ENCODE measurements at places on chromosomes 11 and 22.

- no peak for DNase-seq
Observed at GRCh38 chr11:82267186-82267585, 466.5 kb downstream of the FAM181B start.

DNA sequence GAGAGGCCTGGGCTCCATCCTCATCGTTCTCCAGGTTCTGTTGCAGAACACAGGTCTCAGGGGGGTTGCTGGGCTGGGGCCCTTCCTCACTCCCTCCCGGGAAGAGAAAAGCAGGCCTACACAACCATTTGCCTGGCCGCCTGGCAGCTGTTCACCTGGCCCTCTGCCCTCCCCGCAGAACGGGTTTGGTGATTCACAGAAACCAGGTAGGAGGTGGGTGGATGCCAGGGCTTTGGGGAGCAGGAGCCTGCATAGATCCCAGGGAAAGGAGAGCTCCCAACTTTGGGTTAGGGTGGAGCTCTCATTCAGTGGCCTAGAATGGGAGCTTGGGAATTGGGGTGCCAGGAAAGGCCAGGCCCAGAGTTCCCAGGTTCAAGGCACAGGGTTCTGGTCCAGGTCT lies 995 bp downstream of the TMEM134 start:
- DNase-seq: no peak

DNA sequence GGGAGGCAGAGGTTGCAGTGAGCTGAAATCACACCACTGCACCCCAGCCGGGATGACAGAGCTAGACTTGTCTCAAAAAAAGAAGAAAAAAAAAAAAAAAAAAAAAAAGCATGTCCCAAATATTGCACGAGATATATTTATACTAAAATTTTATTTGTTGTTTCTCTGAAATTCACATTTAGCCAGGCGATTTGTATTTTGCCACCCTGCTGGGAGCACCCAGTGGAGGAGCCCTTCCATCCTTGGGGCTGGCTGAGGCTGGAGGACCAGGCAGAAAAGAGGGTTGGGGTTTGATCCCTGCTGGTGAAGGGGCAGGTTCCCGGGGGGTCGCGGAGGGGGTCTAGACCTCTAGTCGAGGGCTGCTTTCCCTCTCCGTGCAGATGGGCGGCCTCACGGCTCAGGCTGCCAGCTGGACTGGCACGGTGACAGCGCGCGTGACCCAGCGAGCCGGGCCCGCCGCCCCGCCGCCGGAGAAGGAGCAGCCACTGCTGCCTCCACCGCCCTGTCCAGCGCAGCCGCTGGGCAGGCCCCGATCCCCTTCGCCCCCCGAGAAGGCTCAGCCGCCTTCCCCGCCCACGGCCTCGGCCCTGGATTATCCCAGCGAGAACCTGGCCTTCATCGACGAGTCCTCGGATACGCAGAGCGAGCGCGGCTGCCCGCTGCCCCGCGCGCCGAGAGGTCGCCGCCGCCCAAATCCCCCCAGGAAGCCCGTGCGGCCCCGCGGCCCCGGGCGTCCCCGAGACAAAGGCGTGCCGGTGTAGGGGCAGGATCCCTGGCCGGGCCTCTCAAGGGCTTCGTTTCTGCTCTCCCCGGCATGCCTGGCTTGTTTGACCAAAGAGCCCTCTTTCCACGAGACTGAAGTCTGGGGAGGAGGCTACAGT lies 952 bp upstream of the CATSPERZ start:
- DNase-seq: no peak

DNA sequence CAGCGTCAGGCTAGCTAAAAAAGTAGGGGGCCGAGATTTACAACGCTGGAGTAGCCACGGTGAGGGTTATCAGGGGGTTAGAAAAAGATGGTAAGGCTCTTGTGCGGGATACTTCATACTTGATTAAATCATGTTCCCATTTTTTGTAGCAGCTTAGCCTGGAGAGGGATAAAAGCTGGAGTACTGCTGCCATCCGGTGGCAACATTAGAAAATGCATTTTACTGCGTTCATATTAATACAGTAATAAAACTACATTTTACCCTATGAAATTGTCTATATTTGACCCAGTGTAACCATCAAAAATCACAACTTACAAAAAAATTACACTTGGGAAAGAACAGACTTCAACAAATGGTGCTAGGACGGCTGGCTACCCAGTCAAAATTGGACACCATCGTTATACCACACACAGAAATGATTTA lies 17.3 kb downstream of the RPUSD4 start:
- DNase-seq: no peak

GRCh38 chr11:125512106-125512505 lies 16.0 kb upstream of the FEZ1 start:
- DNase-seq: no peak

DNA sequence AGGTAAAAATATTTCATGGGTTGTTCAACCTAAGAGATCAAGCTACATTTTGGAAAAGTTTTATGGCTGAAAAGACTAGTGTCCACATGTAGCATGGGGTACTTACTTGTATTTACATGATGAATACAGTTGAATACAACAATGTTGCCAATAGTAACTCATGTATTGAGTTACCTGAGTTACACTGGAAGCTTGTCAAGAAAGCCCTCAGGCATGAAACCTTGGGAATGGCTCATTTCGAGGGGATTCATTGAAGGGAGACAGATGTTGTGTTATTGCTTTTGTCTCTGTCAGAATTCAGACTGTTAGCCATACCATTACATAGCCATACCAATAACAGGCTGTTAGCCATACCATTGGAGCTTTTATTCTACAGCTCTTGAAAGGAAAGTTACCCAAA lies 9.2 kb downstream of the OR51F2 start:
- no peak for DNase-seq

GRCh38 chr11:117669616-117670015 lies 127.4 kb downstream of the DSCAML1 start:
- DNase-seq: no peak

DNA sequence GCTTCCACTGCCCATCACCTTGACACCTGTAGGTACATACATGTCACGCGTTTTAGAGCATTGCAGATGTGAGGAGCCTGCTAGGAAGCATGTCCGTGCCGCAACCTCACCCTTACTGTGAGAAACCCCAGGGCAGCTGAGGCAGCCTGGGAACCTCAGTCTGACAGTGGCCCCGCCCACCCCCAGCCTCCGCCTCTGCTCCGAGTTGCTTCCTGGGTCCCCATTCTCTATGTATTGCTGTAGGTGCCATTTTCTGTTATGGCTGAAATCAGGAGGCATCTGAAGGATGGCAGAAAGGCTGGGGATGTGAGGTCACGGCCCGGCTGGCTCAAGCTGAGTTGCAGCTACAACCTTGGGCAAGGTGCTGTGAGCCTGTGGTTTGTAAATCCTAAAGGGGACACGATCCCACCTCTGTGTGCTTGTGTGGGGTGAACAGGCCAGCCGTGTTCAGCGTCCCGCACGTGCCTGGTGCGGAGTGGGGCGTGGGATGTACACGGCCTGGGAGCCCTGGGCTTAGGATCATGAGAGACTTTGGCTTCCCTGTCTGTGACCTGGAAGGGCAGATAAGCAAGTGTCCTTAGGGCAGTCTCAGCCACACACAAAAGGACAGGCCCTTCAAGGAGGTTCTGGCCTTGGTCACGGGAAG lies 102.7 kb downstream of the PHF21B start:
- no peak for DNase-seq

GRCh38 chr11:75100314-75100713 lies 3.6 kb upstream of the OR2AT4 start:
- DNase-seq: no peak

- no peak for DNase-seq
Observed at GRCh38 chr22:45742866-45743450, 71.3 kb downstream of the ATXN10 start.

GRCh38 chr22:37283393-37283937 lies 1.2 kb downstream of the CYTH4 start:
- no peak for DNase-seq

GRCh38 chr22:30036656-30037055 lies 43.6 kb upstream of the HORMAD2 start:
- no peak for DNase-seq

- no peak for DNase-seq
Observed at GRCh38 chr11:133618544-133618943, 86.2 kb upstream of the OPCML start.

GRCh38 chr11:102385085-102386007 lies 38.3 kb downstream of the BIRC2 start:
- DNase-seq: no peak

DNA sequence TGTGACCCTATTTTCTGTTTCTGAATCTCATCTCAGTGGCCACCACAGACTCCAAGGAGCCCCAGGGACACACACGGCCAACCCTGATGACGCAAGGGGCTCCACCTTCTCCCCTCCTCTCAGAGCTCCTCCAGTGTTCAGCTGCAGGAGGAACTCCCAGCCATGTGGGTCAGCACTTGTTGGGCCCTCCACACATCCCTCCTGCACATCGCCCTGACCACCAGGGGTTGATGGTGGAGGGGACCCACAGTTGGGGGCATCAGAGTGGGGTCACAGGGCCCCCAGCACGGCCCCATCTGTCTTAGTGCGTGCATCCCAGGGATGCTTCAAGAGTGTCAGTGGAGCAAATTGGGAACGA lies 499.6 kb downstream of the BRD1 start:
- DNase-seq: no peak

DNA sequence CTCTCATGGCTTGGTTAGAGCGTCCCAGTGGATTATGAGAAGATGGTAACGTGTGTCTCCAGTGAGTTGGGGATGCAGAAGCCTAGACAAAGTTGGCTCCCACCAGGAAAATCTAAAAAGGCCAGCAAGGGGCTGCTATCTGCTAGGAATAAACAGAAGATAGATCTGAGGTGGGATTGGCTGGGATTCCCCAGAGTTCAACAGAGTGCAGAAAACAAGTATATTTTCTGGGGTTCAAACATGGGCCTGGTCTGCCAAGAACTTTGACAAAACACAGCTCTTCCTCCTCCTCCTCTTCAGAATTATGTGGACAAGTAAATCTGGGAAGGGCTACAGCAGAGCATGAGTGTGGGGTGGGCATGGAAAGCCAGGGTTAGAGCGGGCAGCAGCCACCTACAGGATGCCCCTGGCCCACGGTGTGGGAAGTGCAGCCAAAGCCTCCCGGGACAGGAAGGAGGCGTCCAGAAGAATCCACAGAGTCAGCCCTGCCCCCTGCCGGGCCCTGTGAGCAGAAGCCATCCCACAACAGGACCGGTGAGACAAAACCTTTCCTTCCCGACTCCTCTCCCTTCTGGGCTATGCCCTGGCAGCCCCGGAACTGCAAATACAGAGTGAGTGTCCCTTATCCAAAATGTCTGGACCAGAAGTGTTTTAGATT lies 67.1 kb downstream of the CD82 start:
- DNase-seq: no peak

DNA sequence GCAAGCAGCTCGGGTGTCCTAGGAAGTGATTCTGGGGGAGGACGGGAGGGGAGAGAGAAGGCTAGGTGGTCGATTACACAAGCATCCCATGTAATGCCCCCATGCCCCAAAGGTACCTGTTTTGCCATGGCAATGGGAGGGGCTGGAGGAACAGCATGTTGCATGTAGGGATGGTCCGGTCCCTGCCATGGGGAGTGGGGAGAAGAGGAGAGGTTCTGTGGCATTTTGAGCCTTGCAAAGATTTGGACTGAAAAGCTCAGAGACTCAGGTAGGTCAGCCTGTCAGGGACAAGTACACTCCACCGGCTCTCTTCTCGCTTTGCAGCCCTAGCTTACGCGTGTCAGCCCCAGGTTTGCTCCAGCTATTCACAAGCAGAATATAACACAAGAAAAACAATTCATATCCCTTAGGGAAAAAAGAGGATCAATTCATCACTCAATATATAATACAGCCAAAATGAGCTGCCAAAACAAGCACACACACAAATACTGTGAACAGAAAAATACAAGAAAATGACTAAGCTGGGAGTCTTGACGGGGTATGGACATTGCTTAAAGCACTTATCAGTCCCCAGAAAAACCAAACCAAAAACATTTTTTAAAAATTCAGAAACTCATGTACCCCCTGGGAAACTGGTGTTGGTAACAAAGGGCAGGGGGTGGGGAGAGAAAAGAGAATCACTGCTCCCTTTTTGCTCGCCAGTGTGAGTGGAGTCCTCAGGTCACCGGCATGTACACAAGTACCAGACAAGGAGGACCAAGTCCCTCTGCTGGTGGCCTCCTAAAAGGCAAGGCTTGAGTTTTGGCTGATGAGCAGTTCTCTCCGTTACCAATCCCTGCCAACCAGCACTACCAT lies 21.6 kb downstream of the APOL5 start:
- no peak for DNase-seq

GRCh38 chr11:112222303-112222702 lies 3.9 kb upstream of the PTS start:
- DNase-seq: no peak

GRCh38 chr11:131253656-131254151 lies 116.7 kb upstream of the NTM start:
- DNase-seq: no peak

DNA sequence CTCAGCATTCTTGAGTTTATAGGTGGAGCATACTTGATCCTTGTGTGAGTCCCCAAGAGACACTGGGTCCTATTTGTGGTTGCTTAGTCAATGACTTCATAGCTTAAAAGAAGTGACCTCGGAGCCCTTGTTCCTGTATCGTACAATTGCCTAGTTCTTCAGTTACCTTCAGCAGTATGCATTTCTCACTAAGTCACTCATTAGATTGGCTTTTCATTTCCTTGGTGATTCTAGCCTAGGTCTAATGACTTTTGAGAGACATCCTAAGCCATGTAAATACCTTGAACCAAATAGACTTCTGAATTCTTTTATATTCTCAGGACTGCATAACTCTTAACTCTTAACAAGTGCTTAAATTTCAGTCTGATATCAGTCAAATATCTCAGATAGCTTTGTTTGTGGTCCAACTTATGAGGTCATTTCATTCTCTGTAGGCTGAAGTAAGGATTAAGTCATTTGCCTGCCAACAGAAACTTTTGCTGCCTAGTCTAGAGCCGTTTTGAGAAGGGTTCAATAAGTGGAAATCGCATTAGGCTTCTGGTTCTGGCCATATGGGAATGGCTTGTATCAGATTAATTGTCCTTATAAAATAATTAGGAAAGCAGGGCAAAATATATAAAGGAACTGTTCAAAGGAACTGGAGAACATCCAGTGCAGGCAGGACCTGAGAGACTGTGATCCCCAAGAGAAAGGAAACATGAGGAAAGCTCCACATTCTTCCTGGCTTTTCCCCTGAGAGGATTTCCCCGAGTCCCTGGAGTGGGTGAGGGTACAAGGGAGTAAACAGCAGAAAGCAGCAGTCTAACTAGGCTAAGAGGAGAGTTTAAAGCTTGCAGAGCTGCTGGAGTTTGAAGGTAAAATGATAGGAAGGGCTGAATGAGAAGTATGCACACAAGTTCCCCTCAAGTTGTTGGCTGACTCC lies 39.9 kb downstream of the TRAF6 start:
- DNase-seq: no peak

DNA sequence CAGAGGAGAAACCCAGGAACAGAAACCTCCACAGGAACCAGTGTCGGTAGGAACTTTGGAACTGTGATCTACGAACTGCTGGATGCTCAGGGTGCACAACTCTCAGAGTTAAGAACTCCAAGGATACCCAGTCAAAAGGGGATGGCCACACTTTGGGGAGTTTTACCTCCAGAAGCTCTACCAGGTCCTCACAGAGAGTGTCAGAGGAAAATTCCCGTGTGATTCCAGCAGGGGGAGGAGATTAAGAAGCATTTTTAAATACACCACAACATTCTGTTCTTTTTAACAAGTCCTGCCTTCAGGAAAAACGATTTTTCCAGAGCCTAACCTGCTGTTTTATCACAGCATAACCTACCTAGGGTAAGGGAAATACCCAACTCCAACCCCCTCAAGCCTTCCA lies 104.0 kb downstream of the SOX6 start:
- DNase-seq: no peak

Data from GM04503 (cell line).